ENCODE measurements at places on chromosomes 4 and X. TPM values are rescaled to one million over a fixed set of nuclear protein-coding genes. Genes with fewer than 3 reads are reported as not detected.

The SLC9B1 gene
- total RNA-seq: 0.08 TPM

The GABRG1 gene
- not detected for total RNA-seq

The EDA2R gene
- 2.0 TPM for total RNA-seq

The SLC10A7 gene
- 12.1 TPM for total RNA-seq

The CAPN6 gene
- not detected for total RNA-seq

The ARHGAP6 gene
- 0.08 TPM for total RNA-seq

The MAGEB6B gene
- total RNA-seq: not detected

The PF4V1 gene
- total RNA-seq: not detected

The NUP62CL gene
- total RNA-seq: 3.5 TPM

The ZDHHC15 gene
- not detected for total RNA-seq

The XAGE1A gene
- not detected for total RNA-seq

The CT45A2 gene
- not detected for total RNA-seq

The KLHL13 gene
- 5.1 TPM for total RNA-seq

The CTAG2 gene
- total RNA-seq: not detected

The ZNF732 gene
- 1.2 TPM for total RNA-seq

The MAGEA11 gene
- total RNA-seq: not detected
